ENCODE measurements at places on chromosomes 2 and 18. TPM values are rescaled to one million over a fixed set of nuclear protein-coding genes. Genes with fewer than 3 reads are reported as not detected.

PCARE gene
- polyA plus RNA-seq: 0.04 TPM

METTL21A gene
- 18.2 TPM for polyA plus RNA-seq

VIT gene
- polyA plus RNA-seq: 0.18 TPM

GRCh38 chr18:36409779-36410178 is 112.3 kb downstream of the FHOD3 start:
- DNase-seq: no peak

- DNase-seq: no peak
Observed at GRCh38 chr2:26529406-26530239, 51.7 kb upstream of the OTOF start.

DNA sequence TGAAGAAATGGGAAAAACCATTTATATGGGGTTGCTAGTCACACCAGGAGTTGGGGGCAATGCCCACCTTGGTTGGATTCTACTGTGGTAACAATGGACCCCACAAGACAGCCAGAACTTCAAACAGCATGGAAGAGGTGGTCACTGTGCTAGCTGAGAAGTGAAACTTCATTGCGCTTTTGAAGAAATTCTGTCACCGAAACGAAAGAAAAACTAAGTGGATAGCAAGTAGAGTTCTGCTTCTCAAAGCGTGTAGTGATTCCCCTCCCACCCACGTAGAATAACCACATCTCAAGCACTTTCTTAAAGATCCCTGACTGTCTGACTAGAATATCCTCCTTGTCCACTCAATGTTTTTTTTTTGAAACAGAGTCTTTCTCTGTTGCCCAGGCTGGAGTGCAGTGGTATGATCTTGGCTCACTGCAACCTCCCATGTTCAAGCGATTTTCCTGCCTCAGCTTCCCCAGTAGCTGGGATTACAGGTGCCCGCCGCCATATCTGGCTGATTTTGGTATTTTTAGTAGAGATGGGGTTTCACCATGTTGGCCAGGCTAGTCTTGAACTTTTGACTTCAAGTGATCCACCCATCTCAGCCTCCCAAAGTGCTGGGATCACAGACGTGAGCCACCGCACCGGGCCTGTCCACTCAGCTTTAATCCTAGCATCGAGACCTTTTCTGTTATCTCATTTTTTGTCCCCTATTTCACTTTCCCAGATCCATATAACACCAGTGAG is 30.1 kb upstream of the CCL20 start:
- DNase-seq: no peak

DNA sequence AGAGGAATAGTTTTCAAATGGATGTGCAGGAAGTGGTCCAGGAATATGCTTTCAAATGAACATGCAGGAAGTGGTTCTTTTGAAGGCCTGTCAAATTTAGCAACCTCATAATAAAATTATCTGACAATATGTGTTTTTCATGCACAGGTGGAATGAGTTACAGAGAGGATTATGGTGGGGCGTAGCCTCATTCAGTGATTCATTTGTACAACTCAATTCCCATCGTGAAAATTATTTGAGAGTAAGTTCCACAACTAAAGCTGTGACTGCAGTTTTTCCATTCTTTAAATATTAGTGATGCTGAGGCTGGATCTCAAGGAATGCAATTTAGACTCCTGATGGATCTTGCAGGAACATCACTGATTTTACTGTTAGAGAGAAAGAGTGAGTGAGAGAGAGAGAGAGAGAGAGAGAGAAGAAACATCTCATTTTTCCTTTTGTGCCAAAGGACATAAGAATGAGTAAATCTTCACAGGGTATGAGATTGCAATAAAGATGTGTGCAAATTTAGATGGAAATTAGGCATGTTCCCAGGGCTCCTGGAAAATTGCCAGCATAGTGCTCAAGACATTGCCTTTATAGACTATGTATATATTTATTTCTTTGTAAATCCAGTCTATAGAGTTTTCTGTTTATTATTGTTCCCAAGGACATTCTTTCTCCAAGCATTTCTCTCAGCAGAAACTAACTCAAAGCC is 394.9 kb upstream of the ZEB2 start:
- DNase-seq: peak; percentile 62

GRCh38 chr18:39414009-39414700 is 1848.6 kb upstream of the CELF4 start:
- DNase-seq: no peak
